Stimulated activated CD4-positive, alpha-beta T cell treated with anti-CD3 and anti-CD28 coated beads, Interleukin-4, amount 100 ng/mL, for 1 hour (primary cell): ENCODE measurements at places on chromosomes 16 and 17.

GRCh38 chr16:78660795-78661194 lies 561.3 kb downstream of the WWOX start:
- no peak for DNase-seq

- no peak for DNase-seq
Observed at GRCh38 chr17:72937707-72938106, 154.8 kb downstream of the SLC39A11 start.

GRCh38 chr17:72102366-72102765 lies 18.5 kb upstream of the SOX9 start:
- no peak for DNase-seq

DNA sequence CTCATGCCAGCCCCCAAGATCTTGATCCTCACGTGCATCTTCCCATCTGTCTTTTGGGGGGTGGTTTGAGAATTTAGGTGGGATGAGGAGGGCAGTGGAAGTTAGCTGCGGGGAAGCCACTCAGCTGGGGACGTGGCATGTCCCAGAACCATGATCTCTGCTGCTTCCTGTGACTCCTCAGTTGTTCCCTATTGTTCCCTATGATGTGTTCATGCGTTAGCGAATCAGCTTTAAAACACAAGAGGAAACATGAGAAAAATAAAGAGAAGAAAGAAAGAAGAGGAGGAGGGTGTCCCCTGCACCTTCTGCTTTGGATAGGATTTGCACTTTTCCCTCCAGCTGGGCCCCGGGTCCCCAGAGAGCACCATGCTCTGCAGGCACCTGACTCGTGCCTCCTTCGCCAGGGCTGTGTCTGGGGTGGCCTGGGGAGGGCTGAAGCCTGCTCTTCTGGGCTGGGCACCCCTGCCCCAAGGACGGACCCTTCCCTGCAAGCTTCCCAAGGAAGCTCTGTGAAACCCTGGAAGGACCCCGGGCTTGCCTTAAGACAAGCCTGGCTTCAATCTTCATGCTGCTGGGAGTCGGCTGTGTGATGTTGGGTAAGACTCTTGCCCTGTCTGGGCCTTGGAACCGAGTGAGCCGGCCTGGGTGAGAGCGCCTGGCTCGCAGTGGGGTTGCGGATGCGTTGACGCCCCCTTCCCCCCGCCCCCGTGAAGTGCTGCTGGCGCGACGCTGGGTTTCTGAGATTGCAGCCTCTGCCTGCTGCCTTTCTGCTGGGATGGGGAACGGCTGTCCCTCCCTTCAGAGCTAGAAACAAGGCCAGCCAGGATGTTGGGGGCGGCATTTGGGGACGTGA lies 62.8 kb upstream of the CIBAR2 start:
- DNase-seq, result no peak

GRCh38 chr16:88102597-88102996 lies 151.4 kb downstream of the BANP start:
- no peak for DNase-seq

DNA sequence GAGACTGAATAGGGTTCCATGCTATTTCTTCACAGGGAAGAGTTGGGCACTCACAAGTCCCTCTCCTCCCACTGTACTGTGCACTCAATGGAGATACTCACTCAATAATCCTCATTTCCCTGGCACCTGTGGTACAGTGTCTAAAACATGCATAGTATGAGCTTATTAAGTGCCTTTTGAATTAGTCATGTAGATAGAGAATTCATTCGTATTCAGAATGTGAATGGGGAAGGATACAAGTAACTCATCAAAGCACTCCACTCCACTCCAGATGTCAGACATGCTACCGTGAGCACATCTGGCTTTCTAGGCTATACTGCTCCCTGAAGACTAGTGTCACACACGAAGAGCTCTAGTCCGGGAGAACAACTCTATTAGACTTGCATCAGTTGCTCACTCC lies 6.3 kb downstream of the C17orf75 start:
- no peak for DNase-seq

DNA sequence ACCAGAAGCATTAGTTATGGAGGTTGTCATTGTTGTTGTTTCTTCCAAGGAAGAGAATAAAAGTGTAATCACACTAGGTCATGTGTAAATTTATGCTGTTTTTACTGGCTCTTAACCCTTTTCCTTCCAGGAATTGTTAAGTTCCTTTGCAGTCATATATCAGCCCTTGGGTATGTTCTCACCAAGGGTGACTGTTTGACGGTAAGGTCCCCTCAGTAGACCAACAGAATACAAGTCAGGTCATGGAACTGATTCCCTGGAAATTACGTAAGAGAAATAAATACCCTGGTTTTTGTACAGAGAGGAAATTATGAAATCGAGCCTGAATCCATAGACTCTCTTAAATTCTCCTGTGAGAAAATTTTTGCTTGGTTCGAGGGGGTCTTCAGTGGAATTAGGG lies 11.2 kb upstream of the KCNJ2 start:
- DNase-seq, result no peak

DNA sequence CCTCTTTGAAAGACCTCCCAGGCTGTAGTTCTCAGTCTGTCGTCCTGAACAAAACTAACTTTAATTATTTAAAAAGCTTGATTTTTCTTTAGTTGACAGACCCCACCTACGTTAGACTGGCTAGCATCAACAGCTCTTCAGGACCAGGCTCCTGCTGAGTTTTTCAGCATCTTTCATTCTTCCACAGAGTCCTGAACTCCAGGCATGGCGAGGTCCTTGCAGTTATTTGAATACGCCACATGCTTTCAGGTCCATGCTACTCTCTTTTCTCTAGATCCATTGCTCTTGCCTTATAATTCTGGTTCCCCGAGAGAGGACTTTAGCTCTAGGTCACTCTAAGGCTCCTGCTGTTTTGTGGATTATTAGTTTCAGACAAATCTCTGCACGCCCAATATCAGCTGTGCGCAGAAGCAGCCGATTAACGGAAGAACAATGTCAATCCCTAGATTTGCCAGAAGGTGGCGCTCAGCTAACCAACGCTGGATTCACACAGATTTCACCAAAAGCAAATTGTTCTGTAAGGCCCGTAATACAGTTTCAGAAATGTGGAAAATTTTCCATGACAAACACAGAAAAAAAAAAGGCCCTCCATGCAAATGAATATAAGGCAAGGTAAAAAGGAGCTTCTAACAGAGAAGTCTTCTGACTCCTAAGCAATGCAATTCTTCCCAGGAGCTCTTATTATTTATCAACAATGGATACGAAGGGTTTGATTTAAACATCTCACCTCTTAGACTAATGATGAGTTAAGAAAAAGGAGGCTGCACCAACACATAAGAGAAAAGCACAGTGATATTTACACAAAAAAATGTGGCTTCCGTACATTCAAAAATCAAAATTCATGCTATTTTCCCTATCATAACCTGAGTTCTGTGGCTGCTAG lies 33.5 kb upstream of the BCO1 start:
- peak; percentile 39 for DNase-seq
